ENCODE measurements at places on chromosomes 1 and 21.

DNA sequence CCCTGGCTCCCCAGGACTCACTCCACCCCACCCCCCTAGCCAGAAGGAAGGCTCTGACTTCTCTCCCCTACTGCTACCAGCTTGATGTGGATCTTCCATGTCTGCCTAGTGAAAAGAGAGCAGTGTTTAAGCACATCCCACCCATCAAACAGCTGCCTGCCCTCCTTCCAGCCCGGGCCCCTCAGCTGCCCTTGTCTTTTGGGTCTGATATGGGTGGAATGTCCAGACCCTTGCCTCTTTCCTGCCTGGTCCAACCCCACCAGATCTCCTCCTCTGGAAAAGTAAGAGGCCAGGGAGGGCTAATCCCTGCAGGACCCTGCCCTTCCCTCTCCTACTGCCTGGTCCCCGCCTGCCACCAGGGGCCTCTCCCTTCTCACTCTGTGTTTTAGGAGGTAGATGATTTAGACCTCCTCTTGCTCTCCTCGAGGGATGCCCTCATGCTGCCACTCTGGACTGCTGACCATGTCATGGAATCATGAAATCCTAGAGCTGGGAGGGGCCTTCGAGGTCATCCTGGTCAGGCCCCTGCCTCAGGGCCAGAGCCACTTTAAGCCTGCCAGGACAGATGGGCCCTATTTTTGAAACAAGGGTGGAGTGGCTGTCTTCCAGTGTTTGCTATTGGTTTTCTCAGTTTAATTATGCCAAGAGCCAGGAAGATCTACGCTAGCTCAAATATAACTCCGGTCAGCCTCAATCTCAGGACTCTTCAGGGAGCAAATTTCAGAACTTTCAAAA lies 15.8 kb upstream of the HSPG2 start:
- DNase-seq, result no peak

- no peak for DNase-seq
These were observed 79.2 kb downstream of the SMYD2 start for GRCh38 chr1:214360116-214360515.

DNA sequence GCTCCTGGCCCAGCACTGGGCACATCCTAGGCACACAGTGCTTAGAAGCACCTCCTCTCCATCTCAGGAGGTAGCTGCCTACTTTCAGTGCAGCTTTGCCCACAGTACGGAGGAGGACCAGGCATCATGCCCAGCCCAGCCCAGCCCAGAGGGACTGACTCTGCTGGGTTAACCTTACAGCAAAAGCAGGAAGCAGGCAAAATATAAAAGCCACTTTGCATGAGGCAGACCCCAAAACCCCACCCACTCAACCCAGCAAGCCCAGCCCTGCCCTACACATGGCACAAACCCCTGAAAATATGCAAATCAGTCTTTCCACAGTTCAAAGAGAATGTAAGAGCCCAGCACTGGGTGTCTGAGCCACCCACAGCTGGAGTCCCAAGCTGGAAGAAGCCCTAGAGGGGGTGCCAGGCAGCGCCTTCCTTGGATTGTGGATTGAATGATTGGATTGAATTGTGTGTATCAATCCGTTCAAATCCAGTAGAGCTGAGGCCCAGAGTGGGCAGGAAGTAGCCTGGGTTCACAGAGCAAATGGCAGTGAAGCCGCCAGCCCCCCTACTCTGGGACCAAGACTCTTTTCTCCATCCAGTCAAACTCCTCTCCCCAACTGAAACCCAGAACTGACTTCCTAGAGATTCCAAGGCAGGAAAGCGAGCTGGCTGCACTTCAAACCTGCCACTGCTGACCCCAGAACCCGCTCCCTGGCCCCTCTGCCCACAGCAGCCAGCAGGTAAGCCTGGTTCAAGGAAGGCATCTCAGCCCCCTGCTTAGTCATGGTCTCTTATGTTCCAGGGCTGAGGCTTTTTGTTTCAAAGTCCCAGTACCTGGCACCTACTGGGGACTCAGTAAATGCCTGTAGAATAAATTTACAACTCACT lies 117.7 kb downstream of the LACTBL1 start:
- DNase-seq, result no peak

GRCh38 chr21:19621837-19622496 lies 1218.4 kb upstream of the TMPRSS15 start:
- DNase-seq, result no peak

DNA sequence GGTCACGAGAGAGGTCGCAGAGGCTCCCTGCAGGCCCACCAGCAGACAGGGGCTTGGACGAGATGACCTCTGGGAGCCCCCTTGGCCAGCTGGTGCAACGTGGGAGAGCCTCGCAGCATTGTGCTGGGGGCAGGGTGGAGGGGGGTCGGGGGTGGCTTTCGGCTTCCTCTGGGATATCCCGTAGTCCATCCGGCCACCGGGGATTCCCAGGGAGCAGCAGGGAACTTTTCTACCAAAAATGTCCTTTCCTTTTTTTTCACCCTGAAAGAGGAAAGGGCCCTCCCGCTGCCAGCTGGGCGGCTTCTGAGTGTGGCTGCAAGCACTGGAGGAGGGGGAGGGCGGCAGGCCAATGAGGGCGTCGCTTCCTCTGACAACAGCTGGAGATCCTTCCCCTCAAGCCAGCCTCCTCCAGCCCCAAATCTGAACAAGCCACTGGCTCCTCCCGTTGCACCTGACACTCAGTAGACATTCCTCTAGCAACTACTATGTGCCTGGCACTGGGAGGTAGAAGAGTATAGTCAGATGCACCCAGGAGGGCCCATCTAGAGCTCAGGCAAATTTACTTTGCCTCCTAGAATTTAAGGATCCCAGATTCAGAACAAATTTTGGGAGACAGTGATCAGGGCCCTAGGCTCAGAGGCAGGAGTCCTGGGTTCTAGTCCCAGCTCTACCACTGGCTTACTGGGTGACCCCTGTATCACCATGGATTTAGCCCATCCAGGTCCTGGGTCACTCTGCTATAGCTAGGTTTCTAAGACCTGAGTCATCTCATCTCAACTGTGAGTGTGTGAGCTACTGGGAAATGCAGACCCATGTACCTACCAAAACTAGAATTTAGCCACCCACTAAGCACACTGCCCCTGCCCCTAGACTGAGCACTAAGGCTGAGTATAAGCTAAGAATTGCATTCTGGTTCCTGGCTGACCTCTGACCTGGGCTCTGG lies 2.7 kb downstream of the MOB3C start:
- DNase-seq, result peak; percentile 59
